ENCODE measurements at places on chromosomes 1 and 21.

DNA sequence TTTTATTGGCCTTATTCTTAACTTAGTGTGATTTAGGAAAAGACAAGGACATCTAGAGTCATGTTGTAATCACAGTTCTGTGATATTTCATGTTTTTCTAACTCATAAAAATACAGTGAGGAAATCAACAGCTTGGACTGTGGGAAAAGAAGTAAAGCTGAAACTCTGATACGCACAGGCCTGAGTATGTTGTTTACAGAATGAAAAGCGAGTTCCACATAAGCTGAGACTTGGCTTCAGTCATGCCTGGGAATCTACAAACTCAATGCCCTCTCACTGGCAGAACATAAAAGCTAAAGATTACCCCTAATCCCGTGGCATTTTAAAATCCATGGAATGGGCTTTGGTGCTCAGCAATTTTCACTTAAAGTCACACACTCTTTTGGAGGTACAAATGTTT, 23.6 kb upstream of the ATP5PO start:
- DNase-seq = no peak

DNA sequence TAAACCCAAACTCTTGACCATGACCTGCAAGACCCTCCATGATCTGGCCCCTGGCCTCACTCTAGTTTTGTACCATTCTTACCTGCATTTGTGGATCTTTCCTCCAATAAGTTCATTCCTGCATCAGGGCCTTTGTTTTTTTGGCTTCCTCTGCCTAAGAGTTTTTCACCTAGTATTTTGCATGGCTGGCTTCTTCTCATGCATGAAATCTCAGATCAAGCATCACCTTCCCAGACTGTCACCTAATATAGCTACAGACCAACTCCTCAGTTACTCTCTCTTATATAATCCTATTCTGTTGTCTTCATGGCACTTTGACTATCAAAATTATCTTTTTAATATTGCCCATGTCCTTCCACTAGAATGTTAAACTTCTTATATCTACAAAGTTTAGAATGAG, 54.2 kb downstream of the BTBD8 start:
- no peak for DNase-seq

DNA sequence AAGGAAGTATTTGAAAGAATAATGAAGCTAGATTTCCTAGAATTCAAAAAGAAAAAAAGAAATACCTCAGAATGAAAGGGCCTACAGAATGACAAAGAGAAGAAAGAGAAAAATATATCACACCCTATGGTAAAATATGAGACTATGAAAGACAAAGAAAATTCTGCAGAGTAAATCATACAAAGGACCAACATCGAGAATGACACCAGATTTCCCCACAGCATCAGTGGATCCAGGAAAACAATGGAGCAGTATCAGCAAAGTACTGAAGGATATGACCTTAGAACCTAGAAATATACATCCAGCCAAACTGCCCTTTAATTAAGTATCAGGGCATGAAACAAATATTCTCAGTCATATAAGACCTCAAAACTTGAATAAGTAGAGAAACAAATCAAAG, 21.2 kb upstream of the IFNAR2 start:
- DNase-seq = no peak

GRCh38 chr21:26385721-26386120, 187.4 kb downstream of the CYYR1 start:
- DNase-seq = no peak

GRCh38 chr21:23963454-23963853, 1643.8 kb downstream of the MRPL39 start:
- DNase-seq = no peak

GRCh38 chr21:41808094-41808493, 41.2 kb upstream of the RIPK4 start:
- DNase-seq = no peak

- no peak for DNase-seq
These were observed 162.3 kb downstream of the CTH start for GRCh38 chr1:70573317-70573843.

- DNase-seq = no peak
These were observed 704 bp downstream of the WDR4 start for GRCh38 chr21:42878678-42878992.

Data from stimulated activated CD4-positive, alpha-beta T cell treated with anti-CD3 and anti-CD28 coated beads, Interleukin-4, amount 100 ng/mL, for 48 hours (primary cell).